ENCODE measurements at places on chromosomes 12 and 14.

- H3K4me3 ChIP-seq, result no peak overlapping the region
- peaks cover 50% of the 10 kb centered on the region for H3K4me1 ChIP-seq
- H3K27me3 ChIP-seq, result peaks cover 67% of the 10 kb centered on the region
- H3K36me3 ChIP-seq, result no peaks in the 10 kb centered on the region
Observed at GRCh38 chr12:114662512-114663177, 21.3 kb downstream of the TBX3 start.

- H3K4me3 ChIP-seq, result no peak overlapping the region
- no peak for DNase-seq
- H3K4me1 ChIP-seq, result peaks cover 15% of the 10 kb centered on the region
- no peaks in the 10 kb centered on the region for H3K36me3 ChIP-seq
- no peaks in the 10 kb centered on the region for H3K27me3 ChIP-seq
Observed at GRCh38 chr14:53458368-53458814, 305.3 kb upstream of the DDHD1 start.

GRCh38 chr12:132955094-132956010, 754 bp downstream of the ZNF605 start:
- peak overlapping the region; percentile 88 for H3K4me3 ChIP-seq
- H3K4me1 ChIP-seq, result peaks cover 21% of the 10 kb centered on the region
- H3K27ac ChIP-seq, result peak overlapping the region; percentile 97
- DNase-seq, result peak; percentile 37
- H3K27me3 ChIP-seq, result peaks cover 3% of the 10 kb centered on the region

GRCh38 chr12:93684716-93685115, 7.5 kb downstream of the CRADD start:
- DNase-seq, result no peak
- no peak overlapping the region for H3K27ac ChIP-seq
- no peak overlapping the region for H3K4me3 ChIP-seq
- H3K36me3 ChIP-seq, result no peaks in the 10 kb centered on the region

DNA sequence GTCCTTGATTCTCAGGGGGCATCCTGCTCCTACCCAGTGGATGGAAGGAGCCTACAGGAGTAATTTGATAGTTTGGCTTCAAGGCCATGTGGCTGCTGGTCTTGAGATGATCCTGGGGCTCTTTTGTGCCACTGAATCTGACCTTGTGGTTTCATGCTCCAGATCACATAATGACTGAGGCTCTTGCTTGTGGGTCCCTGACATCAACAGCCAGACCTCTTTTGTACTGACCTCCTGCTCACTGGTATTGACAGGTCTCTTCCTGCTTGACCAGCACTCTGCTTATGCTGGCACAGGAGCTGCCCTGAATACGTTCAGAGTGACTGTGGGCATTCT, 23.2 kb upstream of the JPH4 start:
- H3K4me1 ChIP-seq, result no peaks in the 10 kb centered on the region
- H3K36me3 ChIP-seq, result no peaks in the 10 kb centered on the region
- no peak overlapping the region for H3K27ac ChIP-seq
- no peak overlapping the region for H3K4me3 ChIP-seq
- DNase-seq, result no peak

GRCh38 chr12:2284321-2284813, 231.6 kb downstream of the CACNA1C start:
- peaks cover 9% of the 10 kb centered on the region for H3K36me3 ChIP-seq
- no peak for DNase-seq
- peaks cover 7% of the 10 kb centered on the region for H3K27me3 ChIP-seq

All from nephron progenitor cell (in vitro differentiated cells).